ENCODE measurements at places on chromosomes 5 and 9.

GRCh38 chr5:140553657-140554056 is 3.6 kb downstream of the SRA1 start:
- no peak for DNase-seq

DNA sequence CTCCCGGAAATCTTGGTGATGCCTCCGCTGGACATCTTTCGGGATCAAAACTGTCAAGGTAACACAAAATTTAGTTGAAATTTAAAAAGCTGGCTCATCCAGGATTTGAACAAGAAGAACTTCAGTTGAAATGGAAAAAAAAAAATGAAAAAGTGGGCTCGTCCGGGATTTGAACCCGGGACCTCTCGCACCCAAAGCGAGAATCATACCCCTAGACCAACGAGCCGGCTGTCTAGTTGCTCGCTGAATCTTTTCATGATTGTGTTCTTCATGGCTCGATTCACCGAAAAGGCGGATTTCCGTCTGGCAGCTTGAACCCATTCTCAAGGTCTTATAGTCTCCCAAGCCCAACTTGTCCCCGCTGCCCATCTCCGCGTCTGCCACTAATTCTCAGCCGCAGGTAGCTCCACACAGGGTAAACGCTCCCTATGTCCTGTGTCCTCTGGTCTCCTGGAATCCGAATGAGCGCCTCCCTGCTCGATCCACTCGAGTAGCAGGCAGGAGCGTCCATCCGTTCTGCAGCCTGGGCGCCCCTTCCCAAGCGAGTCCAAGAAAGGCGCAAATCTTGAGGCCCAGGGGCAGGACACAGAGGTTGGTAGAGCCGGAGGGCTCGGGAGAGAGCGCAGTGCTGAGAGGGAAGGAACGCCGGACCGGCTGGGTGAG is 16.2 kb downstream of the TRIM7 start:
- no peak for DNase-seq

- no peak for DNase-seq
These were observed 84.8 kb upstream of the FAM169A start for GRCh38 chr5:74950836-74951515.

GRCh38 chr5:146965761-146966659 is 87.5 kb upstream of the PPP2R2B start:
- DNase-seq = peak; percentile 83

DNA sequence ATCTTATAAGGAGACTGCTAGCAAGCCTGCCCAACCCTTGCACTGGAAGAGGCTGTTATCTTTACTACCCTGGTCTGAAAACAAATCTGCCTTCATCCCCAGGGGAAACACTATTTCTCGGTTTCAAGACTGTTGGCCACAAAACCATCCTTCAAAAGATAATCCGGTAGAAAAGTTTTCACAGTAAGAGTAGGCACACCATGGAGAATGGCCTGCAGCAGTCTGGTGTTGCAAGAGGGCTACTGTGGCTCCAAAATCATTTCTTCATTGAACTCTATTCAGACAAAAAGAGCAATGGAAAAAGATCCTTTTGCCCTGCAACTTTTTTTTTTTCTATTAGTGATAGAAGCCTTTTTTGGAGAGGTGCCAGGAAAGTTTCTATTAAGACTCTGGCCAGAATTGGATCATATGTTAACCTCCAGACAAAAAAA is 163.9 kb downstream of the ARHGEF28 start:
- DNase-seq = no peak

- no peak for DNase-seq
These were observed 150.9 kb downstream of the OSTF1 start for GRCh38 chr9:75239176-75239575.

- DNase-seq = no peak
These were observed 26.7 kb downstream of the BDP1 start for GRCh38 chr5:71482132-71482531.

DNA sequence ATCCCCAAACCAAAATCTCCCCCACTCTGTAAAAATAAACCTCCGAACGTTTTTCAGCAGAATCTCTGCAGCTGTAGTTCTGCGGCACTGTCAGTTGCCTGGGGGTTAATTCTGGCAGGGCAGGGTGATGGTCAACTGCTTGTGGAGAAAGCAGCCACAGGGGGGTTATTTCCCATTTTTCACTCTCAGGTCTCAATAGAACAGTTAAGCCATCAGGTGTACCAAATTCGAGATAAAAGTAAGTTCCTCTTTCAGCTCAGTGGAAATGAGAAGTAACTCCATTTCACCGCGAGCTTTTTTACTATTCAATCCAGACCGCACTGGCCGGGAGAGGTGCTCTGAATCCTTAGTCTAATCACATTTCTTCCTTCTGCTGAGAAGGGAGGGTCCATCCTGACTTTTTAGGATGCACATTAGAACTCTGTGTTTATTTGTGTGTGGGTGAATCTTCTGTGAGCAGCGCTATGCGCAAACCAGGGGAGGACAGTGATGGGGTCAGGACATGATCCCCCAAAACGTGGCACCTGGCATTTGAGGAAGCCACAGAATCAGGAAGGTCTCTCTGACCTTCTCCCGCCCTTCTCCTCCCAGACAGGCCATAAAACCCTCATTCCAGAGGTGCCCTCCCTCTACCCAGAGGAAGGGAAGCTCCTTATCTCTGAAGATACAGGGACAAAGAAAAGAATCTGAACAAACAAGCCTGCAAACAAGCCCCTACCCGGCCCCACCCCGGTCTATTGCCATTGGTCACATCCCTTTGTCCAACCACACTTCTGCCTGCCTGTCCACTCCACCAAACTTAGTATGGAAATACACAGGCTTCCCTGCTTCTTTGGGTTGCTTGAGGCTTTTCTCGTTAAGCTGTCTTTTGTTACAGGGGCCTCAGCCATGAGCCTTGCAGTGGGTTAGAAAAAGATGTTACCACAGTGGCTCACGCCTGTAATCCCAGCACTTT is 229.0 kb downstream of the ROR2 start:
- DNase-seq = no peak

GRCh38 chr9:2595973-2596372 is 25.6 kb upstream of the VLDLR start:
- no peak for DNase-seq

DNA sequence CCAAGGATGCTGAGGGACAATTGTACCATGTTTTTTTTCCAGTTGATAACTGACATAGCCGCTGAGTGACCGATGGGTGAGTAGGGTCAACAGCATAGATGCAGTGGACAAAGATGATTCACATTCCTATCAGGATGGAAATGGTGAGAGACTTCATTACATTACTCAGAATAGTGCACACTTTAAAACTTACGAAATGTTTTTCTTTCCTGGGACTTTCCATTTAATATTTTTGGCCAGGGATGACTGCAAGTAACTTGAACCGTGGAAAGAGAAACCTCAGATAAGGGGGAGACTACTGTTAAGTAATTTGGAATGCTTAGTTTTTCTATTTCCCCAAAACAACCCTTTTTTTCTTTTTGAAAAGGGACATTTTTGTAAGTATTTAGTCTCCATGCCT is 3.0 kb upstream of the TUSC1 start:
- DNase-seq = no peak

DNA sequence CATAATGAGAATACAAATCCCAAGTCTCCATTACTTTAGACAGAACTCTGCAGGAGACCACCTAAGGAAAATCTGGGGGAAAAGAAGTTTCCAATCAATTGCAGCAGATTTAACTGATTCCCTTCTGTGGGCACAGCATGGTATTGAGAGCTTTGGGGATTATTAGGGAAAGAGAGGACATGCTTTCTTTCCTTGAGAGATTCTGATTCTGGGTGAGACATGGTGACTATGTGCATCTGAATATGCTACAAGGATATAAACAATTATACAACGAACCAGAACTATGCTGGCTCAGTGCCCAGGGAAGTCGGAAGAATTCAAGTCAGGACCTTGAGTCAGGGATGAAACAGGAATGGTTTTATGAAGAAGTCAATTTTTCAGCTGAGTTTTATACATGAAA is 183.7 kb downstream of the PDE4D start:
- no peak for DNase-seq

- no peak for DNase-seq
These were observed 989.2 kb downstream of the TLE4 start for GRCh38 chr9:80560976-80561375.

- no peak for DNase-seq
These were observed 259.2 kb downstream of the KCTD16 start for GRCh38 chr5:144429905-144430304.

- DNase-seq = no peak
These were observed 858.5 kb upstream of the PTPRD start for GRCh38 chr9:11471321-11471720.

GRCh38 chr5:68305223-68305870 is 89.8 kb downstream of the PIK3R1 start:
- DNase-seq = peak; percentile 4

- no peak for DNase-seq
These were observed 132.9 kb downstream of the TRPM3 start for GRCh38 chr9:70988551-70988950.

DNA sequence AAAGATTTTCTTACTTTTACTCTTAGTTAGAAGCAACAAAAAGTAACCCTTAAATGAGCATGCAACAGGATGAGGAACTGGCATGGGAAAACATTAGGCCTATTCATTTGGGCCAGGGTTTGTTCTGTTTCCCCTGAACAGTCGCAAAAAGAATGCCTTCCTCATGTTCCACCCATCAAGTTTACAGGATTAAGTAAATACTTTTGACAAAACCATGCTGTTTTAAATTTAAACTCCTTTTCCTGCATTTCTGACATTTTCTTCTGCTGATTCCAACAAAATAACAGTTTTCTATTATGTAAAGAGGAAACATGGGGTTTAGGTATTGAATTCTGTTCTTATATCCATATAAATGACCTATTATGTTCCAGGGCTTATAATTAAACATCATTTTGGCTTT is 236.6 kb upstream of the ACTBL2 start:
- no peak for DNase-seq

- DNase-seq = no peak
These were observed 17.0 kb upstream of the CYFIP2 start for GRCh38 chr5:157248821-157249470.

DNA sequence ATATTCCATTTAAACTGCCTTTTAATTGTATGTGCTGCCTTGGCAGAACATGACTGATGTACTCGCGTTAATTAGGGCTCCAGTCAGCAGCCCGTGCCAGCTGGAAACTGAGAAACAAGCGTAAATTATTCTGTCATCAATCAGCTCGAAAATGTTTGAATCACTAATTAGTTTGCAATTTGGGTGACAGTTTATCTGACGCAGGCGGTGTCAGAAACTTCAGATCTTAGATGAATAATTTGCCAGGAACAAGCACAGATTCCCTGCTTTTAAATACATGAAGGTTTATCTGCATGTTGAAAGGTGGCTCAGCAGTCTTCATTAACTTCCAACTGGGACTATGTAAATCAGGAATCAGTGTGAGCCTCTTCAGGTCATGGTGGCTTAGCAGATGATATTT is 176.0 kb upstream of the TLE4 start:
- no peak for DNase-seq

- DNase-seq = no peak
These were observed 73.9 kb upstream of the ANKH start for GRCh38 chr5:14945450-14945849.

GRCh38 chr5:65125591-65126541 is 355.9 kb downstream of the ADAMTS6 start:
- DNase-seq = peak; percentile 84

- no peak for DNase-seq
These were observed 17.7 kb downstream of the MLLT3 start for GRCh38 chr9:20604562-20604961.

GRCh38 chr5:78716206-78716605 is 67.6 kb upstream of the LHFPL2 start:
- no peak for DNase-seq

DNA sequence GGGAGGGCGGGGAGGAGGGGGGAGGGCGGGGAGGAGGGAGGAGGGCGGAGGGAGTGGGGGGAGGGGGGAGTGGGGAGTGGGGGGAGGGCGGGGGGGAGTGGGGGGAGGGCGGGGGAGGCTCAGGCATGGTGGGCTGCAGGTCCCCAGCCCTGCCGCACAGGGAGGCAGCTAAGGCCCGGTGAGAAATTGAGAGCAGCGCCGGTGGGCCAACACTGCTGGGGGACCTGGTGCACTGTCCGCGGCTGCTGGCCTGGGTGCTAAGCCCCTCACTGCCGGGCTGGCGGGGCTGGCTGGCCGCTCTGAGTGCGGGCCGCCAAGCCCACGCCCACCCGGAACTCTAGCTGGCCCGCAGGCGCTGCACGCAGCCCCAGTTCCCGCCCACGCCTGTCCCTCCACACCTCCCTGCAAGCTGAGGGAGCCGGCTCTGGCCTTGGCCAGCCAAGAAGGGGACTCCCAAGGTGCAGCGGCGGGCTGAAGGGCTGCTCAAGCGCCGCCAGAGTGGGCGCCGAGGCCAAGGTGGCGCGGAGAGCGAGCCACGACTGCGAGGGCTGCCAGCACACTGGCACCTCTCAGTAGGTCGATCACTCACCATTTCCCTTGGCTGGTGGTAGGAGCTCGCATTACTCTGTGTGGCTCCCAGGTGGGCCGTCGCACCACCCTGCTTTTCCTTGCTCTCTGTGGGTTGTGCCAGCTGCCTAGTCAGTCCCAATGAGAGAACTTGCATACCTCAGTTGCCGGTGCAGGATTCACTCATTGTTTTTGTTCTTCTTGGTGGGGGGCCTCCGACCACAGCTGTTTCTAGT is 160.2 kb downstream of the CNTLN start:
- DNase-seq = no peak

DNA sequence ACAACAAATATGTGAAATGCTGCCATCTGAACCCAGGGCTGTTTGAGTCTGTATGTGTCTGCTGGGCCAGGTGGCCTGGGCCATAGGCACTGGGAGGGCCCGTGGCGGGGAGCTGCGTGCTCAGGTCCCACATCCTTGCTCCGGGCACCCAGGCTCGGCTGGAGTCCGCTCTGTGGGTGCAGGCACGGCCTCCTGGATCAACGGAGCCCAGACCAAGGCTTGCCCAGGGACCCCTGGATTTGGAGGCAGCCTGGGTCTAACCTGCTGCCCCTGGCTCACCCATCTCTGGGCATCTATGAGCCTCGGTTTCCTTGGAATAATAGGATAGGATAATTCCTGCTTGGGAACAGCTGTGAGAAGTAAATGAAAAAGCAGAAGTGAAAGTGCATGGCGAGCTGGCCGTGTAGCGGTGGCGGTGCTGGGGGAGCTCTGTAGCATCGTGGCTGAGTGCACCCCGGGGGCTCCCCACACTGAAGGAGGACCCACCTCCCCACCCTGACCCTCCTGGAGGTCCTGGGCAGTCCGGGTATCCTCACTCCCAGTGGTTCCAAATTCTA is 1.2 kb downstream of the CDHR2 start:
- no peak for DNase-seq

DNA sequence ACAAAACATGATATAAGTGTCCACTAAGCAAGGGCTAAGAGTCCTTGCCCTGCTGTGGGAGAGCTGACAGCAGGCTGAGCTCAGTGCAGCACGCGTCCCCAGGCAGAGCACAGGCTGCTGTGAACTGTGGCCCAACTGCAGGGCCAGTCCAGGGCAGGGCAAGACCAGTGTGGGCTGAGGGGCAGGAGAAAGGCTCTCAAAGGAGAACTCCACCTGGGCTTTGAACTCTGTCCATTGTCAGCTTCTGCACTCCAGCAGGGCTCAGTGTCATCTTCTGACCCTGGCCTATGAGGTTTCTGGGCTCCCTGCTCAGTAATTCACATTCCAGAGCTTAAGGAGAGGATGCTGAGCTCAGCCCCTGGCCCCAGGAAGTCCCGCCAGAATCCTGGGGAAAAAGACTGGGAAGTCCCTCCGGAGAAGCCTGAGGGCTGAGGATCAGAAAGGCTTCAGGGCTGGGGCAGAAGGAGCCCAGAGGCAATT is 37.4 kb downstream of the LHFPL2 start:
- no peak for DNase-seq

All from NCI-H1092 treated with DMSO at 0.1 percent for 48 hours (cell line).